ENCODE measurements at places on chromosomes 7 and 10.

- DNase-seq = no peak
These were observed 208.6 kb upstream of the MGMT start for GRCh38 chr10:129258283-129258923.

DNA sequence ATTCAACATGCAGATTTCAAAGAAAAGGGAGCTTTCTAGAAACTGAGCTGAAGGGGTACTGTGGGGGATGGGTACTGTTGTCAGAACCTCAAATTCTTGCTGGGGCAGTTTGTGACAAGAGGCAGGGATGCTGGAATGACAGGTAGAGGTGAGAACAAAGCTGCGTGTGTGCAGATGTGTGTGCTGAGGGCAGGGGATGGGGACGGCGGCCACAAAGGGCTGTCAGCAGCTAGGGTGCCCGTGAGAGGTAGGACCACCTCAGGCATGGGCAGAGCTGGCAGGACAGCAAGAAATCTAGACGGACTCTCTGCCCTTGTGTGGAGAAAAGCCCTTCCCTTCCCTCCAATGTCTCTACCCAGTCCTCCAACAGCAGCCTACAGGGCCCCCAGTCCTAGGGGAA lies 14.4 kb upstream of the BAZ1B start:
- DNase-seq = no peak

GRCh38 chr10:111967547-111967946 lies 216.0 kb downstream of the GPAM start:
- no peak for DNase-seq

DNA sequence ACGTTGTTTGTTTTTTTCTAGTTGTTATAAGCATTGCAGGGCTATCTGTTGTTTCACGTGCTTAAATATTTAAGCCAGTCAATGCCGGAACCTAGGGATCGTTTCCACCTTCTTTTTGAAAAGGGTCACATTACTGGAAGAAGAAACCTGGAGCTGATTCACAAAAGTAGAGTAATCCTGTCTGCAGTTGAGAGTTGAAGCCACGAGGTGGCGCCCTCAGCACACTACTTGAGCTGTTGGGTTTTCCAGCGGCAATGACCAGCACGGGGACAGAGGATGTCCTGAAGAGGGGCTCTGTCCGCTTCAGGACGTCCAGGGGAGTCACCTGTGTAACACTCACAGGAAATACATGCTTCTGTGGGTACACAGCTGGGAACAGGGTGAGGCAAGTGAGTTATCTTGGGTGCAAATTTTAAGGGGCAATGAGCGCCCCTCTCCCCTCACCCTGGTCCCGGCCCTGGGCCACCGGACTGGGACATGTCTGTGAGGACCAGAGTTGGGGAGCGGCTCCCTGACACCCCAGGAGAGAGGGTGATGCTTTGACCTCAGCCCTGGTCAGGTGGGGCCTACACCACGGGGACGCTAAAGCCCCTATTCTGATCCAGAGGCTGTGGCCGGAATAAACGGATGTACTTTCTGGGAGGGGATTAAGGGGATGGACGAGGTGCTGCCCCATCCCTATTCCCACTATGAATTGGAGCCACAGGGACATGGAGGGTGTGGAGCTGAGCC lies 26.3 kb upstream of the WDFY4 start:
- DNase-seq = peak; percentile 17

DNA sequence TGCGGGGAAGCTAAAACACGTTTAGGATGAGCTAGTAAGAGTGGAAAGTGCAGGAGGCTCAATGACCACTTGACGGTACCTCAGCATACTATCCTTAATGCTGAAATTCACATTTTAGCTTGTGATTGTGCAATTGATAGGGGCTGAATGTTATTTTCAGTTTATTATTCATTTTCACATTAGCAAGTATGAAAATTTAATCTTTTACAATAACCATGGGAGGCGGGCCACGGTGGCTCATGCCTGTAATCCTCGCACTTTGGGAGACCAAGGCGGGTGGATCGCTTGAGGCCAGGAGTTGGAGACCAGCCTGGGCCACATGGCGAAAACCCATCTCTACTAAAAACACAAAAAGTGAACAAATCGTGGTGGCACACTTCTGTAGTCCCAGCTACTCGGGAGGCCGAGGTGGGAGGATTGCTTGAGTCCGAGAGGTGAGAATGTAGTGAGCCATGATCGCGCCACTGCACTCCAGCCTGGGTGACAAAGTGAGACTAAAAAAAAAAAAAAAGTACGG lies 22.0 kb upstream of the ANLN start:
- DNase-seq = no peak

DNA sequence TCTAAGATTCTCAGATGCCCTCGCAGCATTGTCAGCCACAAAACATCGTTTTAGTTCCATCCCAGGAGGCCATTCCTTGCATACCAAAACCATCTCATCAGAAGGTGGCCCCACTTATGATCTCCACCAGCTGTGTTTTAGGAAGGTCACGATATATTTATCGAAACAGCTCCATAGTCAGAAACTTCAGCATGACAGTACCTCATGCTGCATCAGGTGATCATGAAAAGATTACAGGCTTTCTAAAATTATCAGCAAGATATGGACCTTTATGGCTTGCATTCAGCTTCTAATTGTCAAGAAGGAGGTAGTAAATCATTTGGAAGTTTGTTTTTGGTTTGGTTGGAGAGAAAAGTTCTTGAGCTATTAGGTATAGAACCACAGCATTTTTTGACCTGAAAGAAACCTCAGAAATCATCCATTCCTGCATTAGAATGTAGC lies 20.0 kb downstream of the JAZF1 start:
- no peak for DNase-seq

DNA sequence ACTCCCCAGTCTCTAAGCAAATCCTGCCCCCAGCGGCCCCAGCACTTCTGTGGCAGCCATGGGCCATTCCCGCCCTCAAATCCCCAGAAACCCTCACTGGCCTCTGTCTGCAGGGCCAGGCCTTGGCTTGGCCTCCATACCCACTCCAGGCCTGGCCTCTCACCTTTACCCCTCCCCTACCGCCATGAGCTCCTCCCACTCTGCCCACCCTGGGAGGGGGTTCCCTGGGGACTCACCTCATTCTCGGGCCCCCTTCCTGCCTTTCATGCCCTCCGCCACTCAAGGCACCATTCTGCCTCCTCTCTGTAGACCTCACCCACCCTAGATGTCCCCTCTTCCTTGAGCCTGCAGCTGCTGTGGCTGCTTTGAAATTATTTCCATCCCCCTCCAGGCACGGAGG lies 41.0 kb downstream of the PRF1 start:
- DNase-seq = no peak
